ENCODE measurements at places on chromosomes 2 and 18. TPM values are rescaled to one million over a fixed set of nuclear protein-coding genes. Genes with fewer than 3 reads are reported as not detected.

The PDCL3 gene
- 24.9 TPM for total RNA-seq

The BIN1 gene
- 176 TPM for total RNA-seq

The SRSF7 gene
- 155 TPM for total RNA-seq

The PTH2R gene
- total RNA-seq = not detected

The C2orf78 gene
- total RNA-seq = not detected

The CBLN2 gene
- total RNA-seq = 0.17 TPM

The SERPINB2 gene
- total RNA-seq = not detected

The PCGF1 gene
- total RNA-seq = 32.3 TPM

The MC5R gene
- total RNA-seq = not detected

The VIT gene
- not detected for total RNA-seq

The SLC9A2 gene
- not detected for total RNA-seq

The SH3BP4 gene
- 59.3 TPM for total RNA-seq

The ARHGEF33 gene
- 1.1 TPM for total RNA-seq

The PCARE gene
- 0.66 TPM for total RNA-seq

The PTCD3 gene
- total RNA-seq = 104 TPM

The ATP8B1 gene
- total RNA-seq = 0.07 TPM

The GYPC gene
- 2.0 TPM for total RNA-seq

All from glutamatergic neuron (in vitro differentiated cells).